Fibroblast of mammary gland (primary cell): ENCODE measurements at places on chromosomes 1 and 21.

GRCh38 chr1:167933788-167934187 is 2.7 kb upstream of the DCAF6 start:
- no peak for DNase-seq

DNA sequence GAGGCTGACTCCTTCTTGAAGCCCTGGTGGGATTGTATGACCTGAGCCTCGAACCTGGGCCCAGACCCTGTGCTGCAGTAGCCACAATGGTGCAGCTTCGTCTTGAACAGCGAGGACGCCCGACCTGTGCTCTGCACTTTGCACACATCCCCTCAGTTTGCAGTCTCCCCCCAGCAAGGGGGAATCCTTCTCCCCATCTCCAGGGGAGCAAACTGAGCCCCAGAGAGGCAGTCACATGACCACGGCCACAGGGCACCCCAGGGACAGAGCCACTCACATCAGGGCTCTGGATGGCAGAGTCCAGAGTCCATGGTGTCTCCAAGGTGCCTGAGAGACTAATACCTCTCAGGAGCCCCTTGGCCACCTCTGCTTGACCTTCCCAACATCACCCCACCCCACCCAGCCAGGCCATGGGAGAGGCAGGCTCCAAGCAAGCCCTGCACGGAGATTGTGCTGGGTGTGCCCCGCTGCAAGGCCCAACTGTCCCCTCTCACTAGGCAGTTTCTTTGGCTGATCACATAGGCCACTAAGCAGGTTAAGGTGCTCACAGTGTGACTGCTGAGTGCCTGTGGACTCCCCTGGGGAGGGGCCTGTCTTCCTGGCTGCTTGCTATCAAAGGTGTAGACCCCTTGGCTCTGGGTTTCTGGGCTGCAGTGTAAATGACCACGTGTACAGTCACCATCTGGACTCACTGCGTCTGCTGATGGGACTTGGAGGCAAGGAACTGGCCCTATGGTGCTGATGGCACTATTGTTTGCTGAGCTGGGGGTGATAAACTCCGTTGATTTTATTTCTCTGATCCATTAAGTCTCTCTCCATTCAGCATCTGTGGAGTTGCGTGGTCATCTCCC is 398.1 kb downstream of the MATN1 start:
- no peak for DNase-seq

- DNase-seq, result no peak
Observed at GRCh38 chr1:179955731-179956130, 1.1 kb downstream of the CEP350 start.

- no peak for DNase-seq
Observed at GRCh38 chr1:234277161-234277868, 95.9 kb upstream of the COA6 start.

- no peak for DNase-seq
Observed at GRCh38 chr1:10727751-10728232, 68.7 kb downstream of the CASZ1 start.

DNA sequence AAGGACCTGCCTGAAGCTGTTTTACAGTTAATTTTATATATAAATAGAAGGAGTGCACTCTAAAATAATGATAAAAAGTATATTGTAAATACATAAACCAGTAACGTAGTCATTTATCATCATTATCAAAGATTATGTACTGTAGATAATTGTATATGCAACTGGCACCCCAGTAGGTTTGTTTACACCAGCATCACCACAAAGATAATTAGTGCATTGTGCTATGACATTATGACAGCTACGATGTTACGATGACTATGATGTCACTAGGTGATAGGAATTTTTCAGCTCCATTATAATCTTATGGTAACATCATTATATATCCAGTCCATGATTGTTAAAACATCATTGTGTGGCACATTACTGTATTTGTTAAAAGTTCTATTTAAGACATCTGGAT is 185.2 kb downstream of the LBR start:
- DNase-seq, result no peak

DNA sequence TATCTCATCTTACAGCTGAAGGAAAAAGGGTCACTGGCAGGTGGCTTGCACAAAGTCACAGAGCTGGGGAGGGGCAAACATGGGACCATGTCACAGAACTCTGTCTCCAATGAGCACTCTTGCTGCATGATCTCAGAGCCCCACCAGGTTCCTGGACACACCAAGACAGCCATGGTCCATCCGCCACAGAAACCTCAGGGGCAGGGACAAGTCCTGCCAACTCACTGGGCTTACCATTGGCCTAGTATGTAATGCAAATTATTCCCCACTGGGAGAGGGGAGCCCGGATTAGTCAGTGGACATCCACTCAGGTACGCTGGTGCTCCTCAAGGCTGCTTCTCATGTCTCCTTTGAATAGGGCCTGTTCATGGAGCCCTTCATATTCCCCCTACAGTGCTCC is 14.2 kb downstream of the S100A7A start:
- DNase-seq, result no peak

DNA sequence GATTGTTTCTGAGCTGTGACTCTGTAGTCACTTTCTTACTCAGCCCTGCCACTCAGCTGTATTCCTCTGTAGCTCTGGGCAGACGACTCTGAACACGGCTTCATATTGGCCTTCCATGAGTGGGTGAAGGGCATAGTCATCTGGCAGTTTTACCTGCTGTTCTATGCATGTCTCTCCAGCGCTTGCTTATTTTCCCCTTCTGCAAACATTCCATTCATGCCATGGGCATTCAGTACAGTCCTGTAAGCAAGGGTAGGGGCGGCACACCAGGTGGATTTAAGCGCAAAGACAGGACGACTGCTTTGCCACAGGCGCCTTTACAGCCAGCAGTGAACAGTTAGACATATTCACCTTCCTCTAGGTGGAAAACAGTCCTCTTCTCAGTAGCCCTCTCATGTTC is 4.4 kb upstream of the WDR26 start:
- DNase-seq, result no peak

DNA sequence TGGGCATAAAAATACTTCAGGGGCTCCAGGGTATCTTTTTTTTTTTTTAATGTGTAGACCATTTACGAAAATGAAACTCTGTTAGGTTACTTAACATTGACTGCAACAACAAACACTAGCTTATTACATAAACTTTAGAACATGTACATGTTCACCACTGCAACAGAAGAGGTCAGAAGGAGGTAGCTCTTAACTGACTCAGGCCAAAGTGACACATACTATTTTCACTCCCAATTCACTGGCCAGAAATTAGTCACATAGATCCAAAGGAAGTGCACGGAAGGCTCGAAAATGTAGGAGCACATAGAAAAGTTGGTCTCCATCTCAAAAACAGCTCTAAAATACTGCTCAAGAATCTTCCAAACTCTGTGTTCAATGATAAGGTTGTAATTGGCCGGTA is 107.2 kb downstream of the AKT3 start:
- DNase-seq, result peak; percentile 90

GRCh38 chr1:226444901-226445300 is 37.0 kb upstream of the PARP1 start:
- DNase-seq, result no peak

- no peak for DNase-seq
Observed at GRCh38 chr1:112322018-112322417, 74.0 kb upstream of the CTTNBP2NL start.

DNA sequence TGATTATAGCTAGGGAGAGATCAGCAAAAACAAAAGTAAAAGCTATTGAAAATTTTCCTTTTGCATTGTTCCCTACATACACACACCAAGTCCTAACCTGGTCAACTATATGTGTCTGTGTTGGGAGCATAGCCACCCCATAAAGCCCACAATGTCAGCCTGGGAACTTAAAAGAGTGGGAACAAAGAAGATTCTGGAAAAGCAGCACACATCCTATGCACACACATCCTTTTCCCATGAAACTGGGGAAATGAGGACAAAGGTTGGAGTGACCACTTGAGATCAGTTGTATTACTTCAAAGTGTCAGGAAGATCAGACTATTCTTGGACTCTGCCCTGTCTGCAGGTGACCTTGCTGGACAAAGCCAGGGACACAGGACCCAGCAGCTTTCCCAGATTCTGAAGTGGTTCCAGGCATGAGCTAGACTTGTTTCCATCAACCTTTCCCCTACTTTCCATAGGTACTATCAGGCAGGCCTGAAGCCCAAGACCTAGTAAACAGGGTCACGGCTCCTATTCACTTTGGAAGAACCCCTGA is 15.9 kb downstream of the TXNIP start:
- no peak for DNase-seq

DNA sequence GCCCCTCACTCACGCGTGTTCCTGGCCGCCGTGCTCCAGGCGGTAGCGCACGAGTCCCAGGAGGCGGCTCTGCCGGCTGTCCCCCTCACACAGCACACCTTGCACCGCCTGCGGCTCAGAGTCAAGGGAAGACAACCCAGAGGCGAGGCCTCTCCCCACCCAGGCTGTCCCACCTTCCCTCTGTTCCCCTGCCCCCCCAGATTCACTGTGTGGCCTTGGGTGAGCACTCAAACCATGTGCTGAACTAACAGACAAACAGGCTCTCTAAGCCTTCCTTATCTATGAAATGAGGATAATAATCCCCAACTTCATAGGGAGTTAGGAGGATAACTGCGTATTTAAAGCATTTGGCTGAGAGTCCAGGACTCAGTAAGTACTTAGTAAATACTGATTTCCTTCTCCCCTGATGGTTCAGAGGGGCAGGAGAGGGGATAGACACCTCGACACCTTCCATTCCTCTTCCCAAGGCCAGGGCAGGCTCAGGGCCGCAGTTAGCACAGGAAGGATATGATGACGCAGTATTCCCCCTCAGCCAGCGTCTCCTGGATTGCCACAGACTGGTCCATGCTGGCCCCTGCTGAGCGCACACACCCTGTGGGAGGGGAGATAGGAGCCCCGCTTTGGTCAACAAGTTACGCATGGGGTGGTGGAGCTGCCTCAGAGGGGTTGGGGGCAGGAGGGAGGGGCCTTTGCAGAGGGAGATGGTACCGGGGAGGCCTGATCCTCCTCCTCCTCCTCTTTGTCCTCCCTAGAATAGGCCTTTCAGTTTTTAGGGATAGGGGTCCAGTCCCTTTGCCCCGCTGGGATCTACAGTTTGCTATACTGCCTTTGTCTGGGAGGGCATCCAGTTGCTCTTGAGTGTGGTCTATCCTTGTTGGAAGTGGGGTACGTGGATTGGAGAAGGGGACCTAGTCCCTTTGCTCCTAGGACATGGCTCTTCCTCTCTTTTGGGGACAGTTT is 830 bp downstream of the INPP5B start:
- DNase-seq, result peak; percentile 90

DNA sequence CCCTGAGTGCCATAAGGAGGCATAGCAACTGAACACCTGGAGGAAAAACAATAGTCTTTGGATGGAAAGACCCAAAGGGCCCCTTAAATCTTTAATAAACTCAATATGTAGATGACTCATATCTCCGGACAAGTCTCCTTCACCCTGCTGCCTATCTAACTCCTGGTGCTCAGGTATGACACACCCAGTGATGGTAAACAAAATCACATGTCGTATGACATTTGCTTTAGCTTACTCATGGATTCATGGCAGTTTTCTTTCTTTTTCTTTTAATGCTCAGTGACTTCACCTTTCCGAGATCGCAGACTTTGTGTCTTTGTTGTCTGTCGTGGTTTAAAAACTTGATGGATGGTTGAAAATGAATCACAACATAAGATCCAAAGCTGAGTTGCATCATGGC is 208.5 kb upstream of the PROX1 start:
- DNase-seq, result no peak

DNA sequence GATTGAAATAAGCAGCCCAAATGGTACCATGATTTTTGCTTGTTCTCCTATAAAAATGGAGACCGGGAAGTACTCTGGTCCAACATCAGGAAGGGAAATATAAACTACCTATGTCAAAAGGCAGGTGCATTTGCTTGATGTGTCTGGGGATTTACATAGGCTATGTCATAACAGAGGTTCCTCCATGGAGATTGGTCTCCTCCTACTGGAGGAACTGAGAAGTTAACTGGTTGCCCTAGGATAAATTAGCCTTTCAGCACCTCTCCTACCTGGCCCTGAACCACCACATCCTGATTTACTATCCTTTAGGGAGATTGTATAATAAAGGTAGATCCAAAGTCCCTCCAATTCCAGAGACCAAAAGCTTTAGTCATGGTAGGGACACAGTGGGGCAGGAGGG is 1109.3 kb upstream of the B3GALT2 start:
- DNase-seq, result no peak

GRCh38 chr1:211749251-211749650 is 73.8 kb upstream of the NEK2 start:
- DNase-seq, result no peak

GRCh38 chr21:34034369-34035014 is 38.9 kb upstream of the MRPS6 start:
- no peak for DNase-seq

GRCh38 chr1:199174336-199174735 is 535.5 kb downstream of the PTPRC start:
- DNase-seq, result no peak

DNA sequence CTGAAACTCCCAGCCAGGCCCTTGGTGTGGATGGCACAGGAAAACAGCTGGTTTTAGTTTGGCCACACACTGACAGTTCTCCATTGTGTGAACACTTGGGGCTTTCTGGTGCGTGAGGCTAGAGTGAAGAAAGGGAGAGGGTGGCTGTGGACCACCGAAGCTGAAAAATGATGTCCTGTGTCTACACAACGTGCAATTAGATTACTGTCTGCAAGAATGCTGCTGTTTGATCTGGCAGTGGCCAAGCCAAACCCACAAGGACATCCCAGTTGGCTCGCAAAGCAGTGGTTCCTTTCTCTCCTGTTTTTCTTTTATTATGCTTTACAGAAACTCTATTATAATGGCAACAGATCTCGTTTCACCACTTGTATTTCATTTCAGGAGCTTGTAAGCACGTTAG is 58.9 kb downstream of the ERG start:
- DNase-seq, result no peak

- peak; percentile 28 for DNase-seq
Observed at GRCh38 chr1:208054485-208054884, 143.6 kb upstream of the CD34 start.

DNA sequence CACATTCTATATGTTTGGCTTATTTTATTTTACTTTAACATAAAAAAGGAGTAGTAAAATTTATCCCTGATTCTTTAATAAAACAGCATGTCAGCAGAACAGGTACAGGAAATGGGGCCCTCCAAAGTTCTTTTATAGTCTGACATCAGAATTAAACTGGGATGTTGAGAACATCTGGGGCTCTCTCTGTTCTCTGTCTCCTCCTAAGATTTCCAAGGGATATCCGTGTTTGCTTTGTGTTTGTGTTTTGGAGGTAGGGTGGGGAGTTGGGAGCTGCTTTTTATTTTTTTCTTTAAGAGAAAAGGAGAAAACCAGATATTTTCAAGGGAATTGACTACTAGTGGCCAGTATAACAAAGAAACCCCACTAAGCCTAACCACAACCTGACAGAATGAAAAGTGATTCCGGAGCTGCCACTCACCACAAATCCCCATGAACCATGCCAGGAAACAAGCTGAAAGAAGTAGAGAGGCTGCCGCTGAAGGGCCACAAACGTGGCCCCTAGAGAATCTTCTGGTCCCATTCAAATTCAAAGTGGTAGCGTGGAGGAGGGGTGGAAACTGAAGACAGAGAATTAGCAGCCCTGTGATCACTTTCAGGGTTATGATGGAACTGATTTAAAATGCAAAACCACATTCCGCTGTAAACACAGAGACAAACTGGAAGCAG is 369.6 kb upstream of the ADGRL2 start:
- no peak for DNase-seq
